SJSA1 (cell line): ENCODE measurements at places on chromosomes 5 and 9. TPM values are rescaled to one million over a fixed set of nuclear protein-coding genes. Genes with fewer than 3 reads are reported as not detected.
A peak's percentile ranks its signal among the peaks of the same experiment; 100 is the strongest.

DNA sequence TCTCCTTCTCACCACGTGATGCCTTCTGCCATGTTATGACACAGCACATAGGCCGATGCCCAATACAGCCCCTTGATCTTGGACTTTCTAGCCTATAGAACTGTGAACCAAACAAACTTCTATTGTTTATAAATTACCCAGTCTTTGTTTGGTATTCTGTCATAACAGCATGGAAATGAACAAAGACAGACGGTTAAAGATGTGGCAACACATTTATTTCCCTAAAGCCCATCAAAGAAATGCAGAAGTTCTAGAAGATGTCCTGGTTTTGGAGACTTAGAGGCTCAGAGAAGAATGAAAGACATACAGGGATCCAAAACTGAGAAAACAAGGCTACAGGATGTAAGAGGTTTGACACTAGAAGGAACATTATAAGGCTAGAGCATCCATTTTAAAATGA is 600.8 kb upstream of the DAB2 start:
- DNase-seq, result no peak

- no peak for DNase-seq
Measured at GRCh38 chr5:154284433-154284832, 93.9 kb downstream of the GALNT10 start.

DNA sequence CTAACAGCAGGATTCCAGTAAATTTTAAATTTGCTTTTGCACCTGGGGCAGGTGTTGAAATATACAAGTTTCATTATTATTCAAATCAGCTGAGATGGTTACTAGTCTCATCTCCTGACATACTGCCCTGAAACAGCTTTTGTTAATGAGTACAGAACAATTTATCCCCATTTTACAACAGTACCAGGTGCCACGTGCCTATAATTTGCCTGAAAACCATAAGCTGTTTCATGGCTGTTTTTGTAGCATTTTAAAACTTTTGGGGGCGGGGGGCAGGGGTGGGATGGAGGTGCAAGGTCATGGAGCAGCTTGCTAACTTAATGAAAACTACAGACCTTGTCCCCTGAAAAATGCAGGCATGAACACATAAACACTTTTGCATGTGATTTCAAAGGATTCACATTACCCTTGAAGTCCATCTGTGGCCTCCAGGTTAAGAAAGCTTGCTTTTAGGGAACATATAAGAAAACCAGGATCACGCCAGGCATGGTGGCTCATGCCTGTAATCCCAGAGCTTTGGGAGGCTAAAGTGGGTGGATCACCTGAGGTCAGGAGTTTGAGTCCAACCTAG is 42.1 kb downstream of the TIMD4 start:
- DNase-seq, result no peak

- no peak for DNase-seq
Measured at GRCh38 chr9:113499876-113500497, 36.5 kb downstream of the RGS3 start.

DNA sequence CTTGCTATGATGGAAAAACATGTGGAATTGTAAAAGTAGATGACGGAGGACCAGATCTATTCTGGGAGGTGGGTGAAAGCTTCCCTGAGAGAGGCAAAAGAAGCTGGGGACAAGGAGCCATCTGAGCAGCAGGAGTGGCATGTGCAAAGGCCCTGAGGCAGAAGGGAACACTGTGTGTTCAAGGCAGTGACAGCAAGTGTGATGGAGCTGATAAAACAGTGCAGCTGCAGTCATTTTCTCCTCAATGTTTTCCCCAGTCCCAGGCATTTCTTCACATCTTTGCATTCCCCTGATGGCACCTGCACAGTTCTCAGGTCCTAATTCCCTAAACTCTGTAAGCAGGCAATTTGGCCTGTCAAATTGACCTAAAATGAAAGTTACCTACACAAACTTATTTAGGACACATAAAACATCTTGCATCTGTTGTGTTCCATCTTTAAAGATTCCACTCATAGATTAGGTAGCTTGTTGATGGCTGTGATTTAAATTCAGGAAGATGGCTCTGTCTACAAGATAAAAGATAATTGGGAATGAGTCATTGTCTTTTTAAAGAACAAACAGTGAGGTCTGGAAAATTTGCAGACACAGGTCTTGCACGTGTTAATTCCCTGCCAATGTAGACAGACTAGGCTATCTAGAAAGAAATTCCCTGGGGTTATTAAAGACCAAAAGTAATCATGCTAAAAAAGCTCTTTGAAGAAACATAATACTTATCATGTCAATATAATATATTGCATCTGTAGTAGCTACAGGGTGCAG is 289.6 kb upstream of the SGCD start:
- no peak for DNase-seq

DNA sequence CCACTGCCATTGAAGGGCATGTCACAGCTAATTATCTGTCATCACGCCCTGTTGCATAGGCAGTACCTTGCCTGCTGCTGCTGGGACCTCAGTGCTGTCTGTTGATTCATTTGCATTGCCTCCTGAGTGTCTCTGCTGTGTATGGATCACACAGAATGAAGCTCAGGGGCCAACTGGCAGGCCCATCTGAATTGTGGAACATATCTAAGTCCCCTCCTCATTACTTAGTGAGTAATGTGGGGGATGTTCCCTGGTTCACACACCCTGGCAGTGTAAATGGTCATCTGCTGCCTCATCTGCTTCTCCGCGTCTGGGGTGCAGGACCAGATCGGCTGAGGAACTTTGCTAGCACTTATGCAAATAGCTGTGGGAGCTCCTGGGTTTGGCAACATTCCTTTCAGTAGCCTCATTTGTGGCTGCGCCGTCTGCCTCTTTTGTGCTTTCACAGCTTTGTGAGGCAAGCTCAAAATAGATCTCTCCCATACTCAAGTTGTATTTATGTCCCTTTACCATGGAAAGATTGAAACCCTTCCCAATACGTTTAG is 25.4 kb downstream of the TYRP1 start:
- no peak for DNase-seq

GRCh38 chr5:32859211-32859641 is 148.1 kb downstream of the NPR3 start:
- DNase-seq, result no peak

DNA sequence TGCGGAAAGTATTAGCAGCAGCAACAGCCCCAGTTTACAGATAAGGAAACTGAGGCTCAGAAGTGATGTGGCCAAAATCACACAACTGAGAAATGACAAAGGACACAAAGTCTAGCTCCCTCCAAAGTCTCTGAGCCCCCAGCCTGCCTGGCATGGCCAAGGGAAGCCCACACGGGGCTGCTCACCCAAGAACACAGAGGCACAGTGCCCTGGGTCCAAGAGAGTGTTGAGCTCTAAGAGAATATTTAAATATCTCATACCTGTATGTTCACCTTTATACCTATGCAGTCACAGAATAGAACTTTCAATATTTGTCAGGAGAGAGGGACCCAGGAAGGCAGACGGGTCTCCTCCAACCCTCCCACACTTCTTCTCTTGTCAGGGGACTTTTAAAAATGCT is 16.6 kb downstream of the VAV2 start:
- no peak for DNase-seq

DNA sequence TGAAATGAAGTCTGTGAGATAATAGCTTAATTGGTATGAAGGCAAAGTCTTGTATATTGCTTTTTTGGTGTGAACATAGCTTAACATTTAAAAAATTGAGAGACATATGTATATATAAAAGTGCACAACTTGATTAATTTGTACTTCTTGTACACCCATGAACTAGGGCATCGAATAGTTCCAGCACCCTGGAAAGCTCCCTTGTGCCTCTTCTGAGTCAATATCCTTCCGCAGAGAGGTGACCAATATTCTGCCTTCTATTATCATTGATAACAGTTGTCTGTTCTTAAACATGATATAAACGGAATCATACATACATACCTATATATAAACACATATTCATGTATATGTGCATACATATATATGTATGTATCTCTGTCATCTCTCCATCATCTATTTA is 185.4 kb downstream of the PHF2 start:
- DNase-seq, result no peak

- DNase-seq, result no peak
Measured at GRCh38 chr9:6870650-6871477, 113.1 kb downstream of the KDM4C start.

DNA sequence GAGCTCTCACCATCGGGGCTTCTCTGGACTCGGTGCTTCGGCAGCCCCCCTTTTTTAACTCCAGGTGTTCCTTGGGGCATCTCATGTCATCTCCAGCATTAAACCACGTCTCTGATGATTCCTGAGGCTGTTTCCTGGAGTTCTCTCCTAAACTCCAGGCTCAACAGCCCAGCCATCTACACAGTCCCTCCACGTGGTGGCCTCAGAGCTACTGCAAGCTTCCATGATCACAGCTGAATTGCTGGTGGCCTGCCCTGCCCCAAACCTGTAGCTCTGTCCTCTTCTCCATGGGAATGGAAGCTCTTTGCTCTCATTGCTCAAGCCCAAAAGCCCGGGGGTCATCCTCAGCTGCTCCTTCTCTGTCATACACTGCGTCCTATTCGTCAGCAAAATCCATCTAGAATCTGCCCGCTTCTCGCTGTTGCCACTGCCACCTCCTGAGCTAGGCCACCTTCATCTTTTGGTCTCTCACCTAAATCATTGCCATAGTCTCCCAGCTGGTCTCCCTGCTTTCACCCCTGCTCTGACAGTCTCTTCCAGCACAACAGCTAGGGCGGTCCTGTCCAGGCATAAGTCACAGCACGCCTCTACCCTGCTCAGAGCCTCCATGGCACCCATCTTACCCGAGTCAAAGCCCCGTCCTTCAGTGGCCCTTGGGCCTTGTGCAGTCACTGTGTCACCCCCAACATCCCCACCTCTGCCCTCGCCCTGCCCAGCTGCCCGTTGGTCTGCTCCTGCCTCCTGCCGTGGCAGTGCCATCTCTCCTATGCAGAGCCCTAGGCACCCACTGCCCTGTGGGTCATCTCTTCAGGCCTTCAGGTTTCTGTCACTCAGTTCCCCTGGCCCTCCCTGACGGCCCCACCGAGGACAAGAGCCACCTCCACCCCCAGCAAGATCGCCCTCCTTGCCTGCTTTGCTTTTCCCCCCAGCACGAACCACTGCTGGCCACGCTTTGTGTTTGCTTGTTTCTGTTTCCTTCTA is 6.4 kb downstream of the B4GALT7 start:
- no peak for DNase-seq

- DNase-seq, result peak; percentile 50
Measured at GRCh38 chr5:61082516-61083280, 79.6 kb downstream of the SMIM15 start.

DNA sequence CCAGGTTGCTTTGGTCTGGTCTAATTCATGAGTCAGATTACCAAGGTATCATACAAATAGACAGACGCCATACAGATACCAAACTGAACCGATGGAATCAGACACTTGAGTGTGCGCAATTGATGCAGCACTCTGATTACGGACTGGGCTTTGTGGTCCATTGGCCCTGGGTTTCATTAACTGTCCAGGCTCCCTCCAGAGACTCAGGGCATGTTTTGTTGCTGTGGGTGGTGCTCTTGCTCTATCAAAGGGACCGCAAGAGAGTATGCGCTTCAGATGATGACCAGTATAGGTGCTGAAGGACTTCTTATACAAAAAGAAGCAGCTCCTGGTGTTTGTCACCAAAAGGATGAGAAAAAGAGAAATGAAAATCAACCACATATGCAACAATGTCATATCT is 36.9 kb upstream of the ANKRD55 start:
- DNase-seq, result no peak

DNA sequence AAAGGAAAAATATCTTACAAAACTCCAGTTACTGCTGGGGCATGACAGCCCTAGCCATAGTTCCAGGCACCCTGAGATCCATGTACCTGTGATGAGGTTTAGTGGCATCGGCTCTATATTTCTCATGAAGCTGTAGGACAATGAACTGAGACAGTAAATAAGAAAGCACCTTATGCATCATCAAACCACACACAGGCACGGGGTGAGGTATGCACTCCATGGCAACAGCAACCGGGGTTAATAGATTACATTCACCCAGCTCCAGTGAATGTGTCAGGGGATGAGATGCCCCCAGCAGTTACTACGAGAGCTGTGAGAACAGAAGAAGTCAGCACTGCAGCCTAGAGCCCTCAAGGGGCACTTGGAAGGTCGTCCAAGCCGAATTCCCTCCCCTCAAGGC is 162.0 kb upstream of the S1PR3 start:
- no peak for DNase-seq

DNA sequence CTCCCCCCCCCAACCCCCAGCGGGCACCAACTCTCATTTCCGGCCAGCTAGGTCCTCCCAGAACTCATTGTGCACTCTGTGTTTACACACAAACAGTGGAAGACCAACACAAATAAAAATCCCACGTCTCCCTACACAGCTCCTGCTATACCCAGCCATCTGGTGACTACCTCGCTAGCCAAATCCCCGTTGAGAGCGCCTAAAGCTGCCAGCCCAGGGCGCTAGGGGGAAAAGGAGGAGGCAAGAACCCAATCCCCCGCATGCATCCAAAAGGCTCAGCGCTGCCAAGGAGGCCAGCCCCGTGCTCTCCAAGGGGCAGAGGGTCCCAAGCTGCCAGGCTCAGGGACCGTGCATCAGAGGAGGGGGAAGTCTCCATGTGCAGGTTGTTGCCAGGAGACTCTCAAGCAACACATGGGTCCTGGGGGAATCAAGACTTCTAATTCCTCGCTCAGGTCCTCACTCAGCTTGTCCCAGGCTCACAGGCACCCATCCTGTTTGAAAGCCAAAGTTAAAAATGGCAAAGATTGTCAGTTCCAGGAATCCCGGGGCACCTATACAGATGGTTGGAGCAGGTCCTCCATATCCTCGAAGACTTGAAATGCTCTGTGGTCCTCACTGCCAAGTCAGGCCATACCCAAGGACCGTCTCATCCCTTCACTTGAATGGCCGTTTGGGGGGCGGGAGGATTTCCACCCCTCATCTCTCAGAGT is 2.7 kb downstream of the ASTN2 start:
- no peak for DNase-seq

GRCh38 chr5:152142840-152143469 is 218.3 kb upstream of the GLRA1 start:
- peak; percentile 41 for DNase-seq

DNA sequence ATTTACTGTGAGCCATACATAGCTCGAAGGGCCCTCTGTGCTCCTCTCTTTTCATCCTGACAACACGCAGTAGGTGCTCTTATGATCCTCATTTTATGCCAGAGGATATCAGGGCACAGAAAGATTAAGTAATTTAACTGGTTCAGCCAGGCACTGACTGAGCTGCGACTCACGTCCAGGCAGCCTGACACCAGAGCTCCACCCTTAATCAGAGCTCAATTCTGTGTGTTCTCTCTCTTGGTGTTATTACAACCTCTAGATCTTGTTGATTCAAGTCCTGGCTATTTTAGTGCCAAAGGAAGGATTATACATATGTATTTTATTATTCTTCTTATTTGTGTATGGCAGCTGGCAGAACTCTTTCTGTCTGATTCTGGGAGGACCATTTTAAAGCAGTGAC is 59.7 kb downstream of the OSMR start:
- no peak for DNase-seq

Gene PCDHGA6
- 0.38 and 1.4 TPM in 2 replicates for total RNA-seq

Gene MAML1
- total RNA-seq, result 13.7 and 18.0 TPM in 2 replicates

Gene ADAMTS16
- 5.4 and 7.5 TPM in 2 replicates for total RNA-seq

Gene PURA
- total RNA-seq, result 13.3 and 16.7 TPM in 2 replicates

Gene SAXO1
- not detected in 2 replicates for total RNA-seq

Gene OTP
- not detected in 2 replicates for total RNA-seq

Gene LRRC26
- total RNA-seq, result not detected in 2 replicates

Gene ISL1
- total RNA-seq, result 0.71 TPM in 1 of 2 replicates, not detected in the other

Gene BTNL8
- not detected in 2 replicates for total RNA-seq

Gene NIPAL4
- total RNA-seq, result 0.18 TPM in 1 of 2 replicates, not detected in the other
